Dermis microvascular lymphatic vessel endothelial cell (primary cell): ENCODE measurements at places on chromosomes 1 and 21. TPM values are rescaled to one million over a fixed set of nuclear protein-coding genes. Genes with fewer than 3 reads are reported as not detected.
A peak's percentile ranks its signal among the peaks of the same experiment; 100 is the strongest.

GRCh38 chr1:52166996-52167753 lies 25.3 kb downstream of the ZFYVE9 start:
- DNase-seq: no peak

DNA sequence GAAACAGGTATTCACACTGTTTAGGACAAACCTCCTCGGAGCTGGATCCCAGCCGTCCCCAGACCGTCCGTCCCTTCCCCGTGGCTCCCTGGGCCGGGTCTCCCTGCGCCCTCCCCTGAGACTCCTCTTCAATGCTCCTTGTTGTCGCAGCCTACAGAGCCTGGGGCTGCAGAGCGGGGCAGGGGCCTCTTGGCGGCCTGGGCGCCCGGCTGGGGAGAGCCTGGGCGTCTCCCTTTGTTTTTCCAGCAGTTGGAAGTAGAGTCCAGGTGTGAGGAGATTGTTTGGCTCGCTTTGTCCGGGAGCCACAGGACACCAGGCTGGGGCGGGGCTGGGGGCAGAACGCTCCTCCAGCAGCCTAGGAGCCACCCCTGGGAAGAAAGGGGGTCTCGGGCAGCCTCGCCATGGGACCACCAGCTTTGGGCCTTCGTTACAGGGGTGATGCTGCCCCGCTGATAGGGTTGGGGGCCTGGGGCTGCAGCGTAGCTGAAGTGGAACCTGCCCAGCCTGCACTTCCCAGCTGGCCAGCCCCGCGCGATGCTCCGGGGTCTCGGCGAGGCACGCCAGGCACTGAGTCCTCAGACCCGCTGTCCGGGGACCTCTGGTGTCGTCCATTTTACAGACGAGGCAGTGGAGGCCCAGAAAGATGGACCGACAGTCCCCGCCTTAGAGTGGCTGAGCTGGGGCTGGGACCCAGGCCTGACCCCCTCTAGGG lies 66.9 kb downstream of the PRDM16 start:
- DNase-seq: no peak

DNA sequence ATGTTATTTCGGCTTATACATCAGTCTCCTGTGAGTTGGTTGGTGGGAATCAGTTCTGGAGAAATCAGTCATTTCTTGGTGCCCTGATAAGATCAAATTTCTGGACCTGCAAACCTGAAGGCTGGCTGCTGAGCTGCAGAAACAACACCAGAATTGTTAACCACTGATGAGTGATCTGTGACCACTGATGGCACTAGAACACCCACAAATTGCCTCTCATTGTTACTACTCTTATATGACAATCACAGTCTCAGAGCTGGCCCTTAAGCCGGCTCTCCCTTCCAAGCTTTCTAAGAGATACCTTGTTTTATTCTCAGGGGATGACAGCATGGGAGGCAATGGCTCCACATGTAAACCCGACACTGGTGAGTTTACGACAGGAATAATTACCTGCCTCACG lies 1.9 kb downstream of the C1orf162 start:
- no peak for DNase-seq

DNA sequence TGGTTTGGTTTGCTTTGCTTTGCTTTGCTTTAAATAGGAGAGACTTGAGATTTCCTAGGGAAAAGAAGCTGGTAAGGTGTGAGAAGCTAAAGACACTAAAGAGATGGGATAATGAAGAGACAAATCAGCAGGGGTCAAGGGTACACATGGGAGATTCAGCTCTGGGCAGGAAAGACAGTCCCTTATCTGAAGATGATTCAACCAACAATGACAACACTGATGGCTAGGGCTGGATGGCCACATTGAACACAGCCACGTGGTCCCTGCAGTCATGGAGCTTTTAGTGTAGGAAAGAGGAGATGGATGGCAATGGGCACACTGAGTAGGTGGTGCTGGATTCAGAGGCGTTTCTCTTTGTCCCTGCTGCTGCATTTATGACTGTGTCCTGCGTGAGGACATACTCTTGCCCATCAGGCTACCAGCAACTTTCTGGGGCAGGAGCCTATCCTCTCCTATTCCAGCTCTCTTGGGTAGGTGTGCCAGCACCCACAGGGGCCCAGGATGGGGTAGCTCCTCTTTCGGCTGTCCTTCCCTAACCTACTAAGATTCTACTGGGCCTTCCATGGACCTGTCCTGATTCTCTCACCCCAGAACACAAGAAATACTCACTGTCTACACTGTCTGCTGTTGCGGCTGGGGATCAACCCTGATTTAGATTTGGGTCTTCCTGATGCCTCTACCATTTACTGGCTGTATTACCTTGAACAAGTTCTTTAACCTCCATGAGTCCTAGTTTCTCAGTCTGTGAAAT lies 1.4 kb upstream of the SHISA4 start:
- DNase-seq: no peak

- no peak for DNase-seq
Measured at GRCh38 chr1:1116701-1117468, 996 bp upstream of the C1orf159 start.

DNA sequence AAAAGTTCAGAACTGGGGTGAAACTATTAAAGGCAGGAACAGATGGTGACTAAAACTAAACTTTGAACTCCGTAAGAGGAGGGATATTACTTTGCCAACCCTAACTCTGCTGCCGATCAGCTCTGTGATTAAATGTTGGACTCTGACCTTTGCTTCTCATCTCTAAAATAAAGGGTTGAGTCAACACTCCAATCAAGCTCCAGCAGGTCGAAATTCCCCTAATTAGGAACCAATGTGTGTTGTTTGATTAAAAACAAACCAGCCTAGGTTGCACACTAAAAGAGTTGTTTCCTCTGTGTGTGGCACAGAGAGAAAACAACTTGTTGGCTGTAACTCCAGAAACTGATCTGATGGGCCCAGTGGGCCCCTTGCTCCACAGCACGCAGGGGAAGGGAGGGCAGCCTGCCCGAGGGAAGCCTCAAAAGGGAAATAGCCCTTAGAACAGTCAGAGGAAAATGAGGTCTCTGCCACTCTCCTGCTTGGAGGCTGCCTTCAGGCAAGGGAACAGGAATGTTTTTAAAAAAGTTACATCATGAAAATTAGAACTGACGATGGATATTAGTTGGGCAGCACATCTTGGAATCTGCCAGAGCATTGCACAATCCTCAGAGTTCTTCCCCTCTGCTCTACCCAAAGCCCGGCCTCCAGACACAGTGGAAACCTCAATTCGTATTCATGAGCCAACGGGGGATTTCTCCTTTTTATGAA lies 69.3 kb downstream of the KCTD3 start:
- no peak for DNase-seq

- DNase-seq: no peak
Measured at GRCh38 chr1:245500546-245500945, 345.8 kb downstream of the KIF26B start.

GRCh38 chr1:46672696-46673095 lies 1.0 kb downstream of the TEX38 start:
- DNase-seq: no peak

- DNase-seq: peak; percentile 15
Measured at GRCh38 chr1:199851439-199852140, 175.9 kb upstream of the NR5A2 start.

- no peak for DNase-seq
Measured at GRCh38 chr1:160862203-160863060, at the start of gene CD244. TSS of gene CD244 (minus strand) at chr1:160862887. CDS start at chr1:160862677, 210 bp downstream.

FCN3 gene
- total RNA-seq: not detected in 2 replicates

NR1I3 gene
- not detected in 2 replicates for total RNA-seq

- DNase-seq: no peak
Measured at GRCh38 chr1:170800812-170801211, 134.5 kb upstream of the MROH9 start.

- no peak for DNase-seq
Measured at GRCh38 chr1:56321150-56321490, 258.2 kb downstream of the PLPP3 start.

PROK1 gene
- not detected in 2 replicates for total RNA-seq

DNA sequence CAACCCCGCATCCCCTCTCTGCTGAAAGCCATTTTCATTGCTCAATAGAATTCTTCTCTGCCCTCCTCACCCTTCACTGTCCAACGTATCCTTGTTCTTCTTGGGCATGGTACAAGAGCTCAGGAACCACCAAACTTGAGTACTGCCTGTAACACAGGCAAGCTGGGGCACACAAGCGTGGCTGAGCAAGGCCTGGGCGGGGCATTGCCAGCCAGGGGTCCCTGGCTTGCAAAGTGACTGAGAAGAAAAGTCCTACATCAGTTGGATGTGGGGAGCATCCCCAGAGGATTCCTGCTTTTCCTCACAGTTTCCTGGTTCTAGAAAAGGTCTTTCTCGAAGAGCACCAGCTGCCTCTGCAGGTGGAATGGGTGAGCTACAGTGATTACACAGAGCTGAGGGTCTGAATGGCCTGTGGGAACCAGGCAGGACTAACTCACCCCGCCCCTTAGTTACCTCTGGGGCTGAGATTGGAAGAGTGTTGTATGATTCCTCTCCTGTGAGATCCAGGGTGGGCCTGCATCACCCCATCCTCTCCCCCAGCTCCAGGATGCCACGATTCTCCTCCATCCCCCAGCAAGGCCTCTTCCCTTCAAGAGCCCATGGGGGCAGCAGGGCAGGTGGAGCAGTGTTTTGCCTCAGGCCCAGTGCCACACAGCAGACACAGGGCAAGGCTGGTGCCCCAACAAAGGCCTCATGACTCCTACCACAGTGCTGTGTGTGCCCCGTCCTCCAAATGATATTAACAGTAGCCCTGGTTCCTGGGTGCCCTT lies 121.9 kb downstream of the MATN1 start:
- no peak for DNase-seq

- no peak for DNase-seq
Measured at GRCh38 chr1:231629132-231629531, 2.5 kb downstream of the DISC1 start.

- DNase-seq: no peak
Measured at GRCh38 chr1:31434101-31434871, 21.3 kb downstream of the SERINC2 start.

PEX11B gene
- 27.5 and 32.1 TPM in 2 replicates for total RNA-seq

DNA sequence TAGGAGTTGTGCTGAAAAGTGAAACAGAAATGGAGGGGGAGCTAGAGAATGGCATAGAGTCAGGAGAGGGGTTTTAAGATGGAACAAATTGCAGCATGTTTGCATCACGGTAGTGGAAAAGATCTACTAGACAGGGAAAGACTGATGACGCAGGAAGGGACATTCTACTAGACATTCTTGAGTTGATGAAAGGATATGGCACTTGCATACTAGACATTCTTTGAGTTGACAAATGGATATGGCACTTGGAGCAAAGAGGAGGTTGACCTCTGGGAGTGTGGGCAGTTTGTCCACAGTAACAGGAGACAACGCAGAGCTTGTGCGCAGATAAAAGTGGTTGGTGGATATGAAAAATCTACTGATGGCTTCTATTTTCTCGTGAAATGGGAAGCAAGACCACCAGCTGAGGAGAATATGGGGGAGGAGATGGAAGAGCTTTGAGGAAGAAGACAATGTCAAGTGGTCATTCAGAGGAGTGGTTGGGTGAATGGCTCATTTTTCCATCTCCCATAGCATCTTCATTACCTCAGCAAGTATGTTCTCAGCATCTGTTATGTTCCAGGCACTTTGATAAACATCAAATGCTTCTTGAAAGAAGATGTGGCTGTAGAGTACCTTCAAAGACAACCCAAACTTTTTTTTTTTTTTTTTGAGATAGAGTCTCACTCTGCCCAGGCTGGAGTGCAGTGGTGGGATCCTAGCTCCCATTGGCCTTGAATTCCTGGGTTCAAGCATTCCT lies 2.4 kb upstream of the CTPS1 start:
- DNase-seq: no peak

DNA sequence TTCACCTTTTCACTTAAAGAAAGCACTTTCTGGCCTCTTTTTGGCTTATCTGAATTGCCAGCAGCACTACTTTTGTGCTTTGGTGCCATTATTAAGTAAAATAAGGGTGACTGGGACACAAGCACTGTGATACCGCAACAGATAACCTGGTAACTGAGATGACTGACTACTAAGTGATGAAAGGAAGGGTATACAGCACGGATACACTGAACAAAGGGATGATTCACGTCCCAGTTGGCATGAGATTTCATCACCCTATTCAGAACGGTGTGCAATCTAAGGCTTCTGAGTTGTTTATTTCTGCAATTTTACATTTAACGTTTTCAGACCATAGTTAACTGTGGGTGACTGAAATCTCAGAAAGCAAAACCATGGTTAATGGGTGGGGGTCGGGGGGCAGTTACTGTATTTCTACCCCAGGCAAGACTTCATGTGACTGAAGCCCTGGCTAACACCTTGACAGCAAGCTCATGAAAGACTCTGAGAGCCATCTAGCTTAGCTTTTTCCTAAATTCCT lies 102.8 kb downstream of the CLIC6 start:
- peak; percentile 81 for DNase-seq

DNA sequence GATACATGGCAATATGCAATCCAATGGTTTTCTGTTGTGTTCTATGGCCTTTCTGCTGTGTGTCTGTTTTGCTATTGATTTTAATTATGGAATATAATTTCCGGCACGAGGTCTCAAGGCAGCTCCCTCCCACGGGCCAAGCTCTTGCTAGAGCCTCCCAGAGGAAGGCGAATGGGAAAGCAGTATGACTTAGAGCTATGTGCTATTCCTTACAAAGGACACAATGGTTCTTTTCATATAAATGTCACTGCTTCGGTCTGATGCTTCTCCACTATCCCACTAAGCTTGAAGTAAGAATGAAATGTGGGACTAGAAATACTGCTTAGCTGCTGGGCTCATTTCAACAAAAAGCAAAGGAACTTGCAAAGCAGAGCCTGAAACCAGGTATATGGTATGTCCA lies 322.2 kb upstream of the BEND5 start:
- DNase-seq: no peak

- no peak for DNase-seq
Measured at GRCh38 chr1:169364948-169365347, 2.6 kb downstream of the NME7 start.

DNA sequence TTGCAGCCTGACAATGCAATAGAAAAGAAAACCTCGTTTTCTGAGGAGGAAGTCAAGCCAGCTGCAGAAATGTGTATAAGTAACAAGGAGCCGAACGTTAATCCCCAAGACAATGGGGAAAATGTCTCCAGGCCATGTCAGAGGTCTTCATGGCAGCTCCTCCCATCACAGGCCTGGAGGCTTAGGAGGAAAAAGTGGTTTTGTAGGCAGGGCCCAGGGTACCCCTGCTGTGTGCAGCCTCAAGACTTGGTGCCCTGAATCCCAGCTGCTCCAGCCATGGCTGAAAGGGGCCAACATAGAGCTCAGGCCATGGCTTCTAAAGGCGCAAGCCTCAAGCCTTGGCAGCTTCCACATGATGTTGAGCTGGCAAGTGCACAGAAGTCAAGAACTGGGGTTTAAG lies 78.0 kb upstream of the HOOK1 start:
- no peak for DNase-seq

GRCh38 chr1:119542492-119542946 lies 35.5 kb downstream of the HSD3B1 start:
- DNase-seq: no peak

DNA sequence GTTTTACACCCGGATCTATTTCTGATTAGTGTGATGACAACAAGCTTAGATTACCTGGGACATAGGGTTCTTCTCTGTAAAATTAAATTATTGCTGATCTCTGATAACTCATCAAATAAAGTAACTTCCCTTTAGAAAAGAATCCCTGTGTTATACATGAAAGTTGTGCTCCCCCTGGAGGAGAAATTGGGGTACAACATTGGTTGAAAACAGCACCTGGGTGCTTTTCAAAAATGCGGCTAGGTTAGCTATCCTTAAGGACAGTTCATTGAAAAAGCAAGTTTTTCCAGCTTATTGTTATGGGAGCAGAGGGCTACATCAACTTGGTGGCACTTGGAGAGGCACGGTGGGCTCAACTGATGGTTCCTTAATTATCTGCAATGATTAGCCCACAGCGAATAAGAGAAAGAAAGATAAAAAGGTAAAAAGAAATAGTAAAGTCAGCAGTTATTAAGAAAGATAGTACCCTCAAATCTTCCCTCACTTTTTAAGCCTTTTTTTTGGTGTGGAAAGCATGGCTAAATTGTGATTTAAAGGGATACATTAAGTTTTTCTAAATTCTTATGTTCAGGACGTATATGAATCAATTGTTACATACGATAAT lies 97.8 kb downstream of the FMN2 start:
- peak; percentile 41 for DNase-seq

CFAP141 gene
- not detected in 2 replicates for total RNA-seq
